Astrocyte (in vitro differentiated cells and primary cell): ENCODE measurements at places on chromosomes 6 and 20. TPM values are rescaled to one million over a fixed set of nuclear protein-coding genes. Genes with fewer than 3 reads are reported as not detected.

KHDC1L gene
- not detected in 2 replicates for total RNA-seq

DNA sequence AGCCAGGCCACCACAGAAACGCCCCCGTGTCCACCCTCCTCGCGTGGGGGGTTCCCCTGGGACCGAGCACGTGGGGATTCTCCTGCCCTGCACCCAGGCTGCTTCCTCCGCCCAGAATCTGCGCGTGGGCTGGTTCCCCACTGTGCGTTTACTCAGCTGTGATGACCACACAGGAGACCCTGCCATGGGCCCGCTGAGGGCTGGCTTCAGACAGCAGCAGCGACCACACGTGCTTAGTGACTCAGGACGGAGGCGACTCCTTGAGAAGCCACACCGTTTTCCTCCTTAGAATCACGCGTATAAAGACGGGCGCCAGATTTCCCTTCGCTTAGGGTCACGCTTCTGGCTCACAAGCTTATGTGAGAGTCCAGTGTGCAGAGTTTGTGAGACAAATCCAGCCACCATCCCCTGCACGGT is 63.9 kb upstream of the PDE10A start:
- no peaks in the 10 kb centered on the region for H3K27me3 ChIP-seq
- peak overlapping the region; percentile 7 for H3K27ac ChIP-seq
- no peak overlapping the region for H3K4me3 ChIP-seq
- no peaks in the 10 kb centered on the region for H3K36me3 ChIP-seq
- H3K4me1 ChIP-seq, result peaks cover 9% of the 10 kb centered on the region
- DNase-seq, result peak; percentile 4

- DNase-seq, result no peak
- no peaks in the 10 kb centered on the region for H3K4me1 ChIP-seq
- H3K36me3 ChIP-seq, result no peaks in the 10 kb centered on the region
Measured at GRCh38 chr6:21325201-21325856, 268.2 kb upstream of the SOX4 start.

GMPR gene
- total RNA-seq, result 1.6 and 2.0 TPM in 2 replicates

DNA sequence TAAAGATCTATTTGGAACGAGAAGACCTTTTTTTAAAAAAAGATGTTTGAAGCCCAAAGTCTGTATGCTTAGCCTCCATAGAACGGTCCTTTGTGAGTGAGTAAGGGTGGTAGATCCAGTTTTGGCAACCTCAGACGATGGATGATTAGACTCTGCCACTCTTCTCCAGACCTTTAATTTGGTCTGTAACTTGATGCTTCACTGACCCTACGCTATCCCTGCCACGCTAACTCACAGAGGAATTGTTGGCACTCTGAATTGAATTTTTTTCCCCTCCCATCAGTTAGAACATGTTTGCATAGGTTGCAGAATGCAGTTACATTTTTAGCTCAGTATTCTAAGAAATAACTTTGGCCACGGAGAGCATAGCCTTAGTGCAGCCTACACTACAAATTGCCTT is 15.8 kb upstream of the DEK start:
- peaks cover 3% of the 10 kb centered on the region for H3K4me1 ChIP-seq
- no peak overlapping the region for H3K4me3 ChIP-seq
- DNase-seq, result peak; percentile 36
- H3K27ac ChIP-seq, result no peak overlapping the region
- peaks cover 34% of the 10 kb centered on the region for H3K27me3 ChIP-seq

GRCh38 chr20:24663496-24663895 is 194.1 kb downstream of the SYNDIG1 start:
- no peaks in the 10 kb centered on the region for H3K27me3 ChIP-seq
- H3K4me1 ChIP-seq, result peaks cover 6% of the 10 kb centered on the region
- no peaks in the 10 kb centered on the region for H3K36me3 ChIP-seq
- DNase-seq, result no peak

- H3K27me3 ChIP-seq, result peaks cover 22% of the 10 kb centered on the region
- H3K36me3 ChIP-seq, result no peaks in the 10 kb centered on the region
- no peak for DNase-seq
- peak within 1 kb of the TSS; percentile 63 for H3K4me3 ChIP-seq
Measured at GRCh38 chr20:43507150-43508080, at the start of gene L3MBTL1. TSS of gene L3MBTL1 (plus strand) at chr20:43507697. CDS start at chr20:43513504, 5,807 bp downstream.

- no peak overlapping the region for H3K4me3 ChIP-seq
- no peaks in the 10 kb centered on the region for H3K4me1 ChIP-seq
- no peaks in the 10 kb centered on the region for H3K27me3 ChIP-seq
- no peak overlapping the region for H3K27ac ChIP-seq
- DNase-seq, result peak; percentile 66
- no peaks in the 10 kb centered on the region for H3K36me3 ChIP-seq
Measured at GRCh38 chr6:143149771-143150170, 89.1 kb downstream of the AIG1 start.

DNA sequence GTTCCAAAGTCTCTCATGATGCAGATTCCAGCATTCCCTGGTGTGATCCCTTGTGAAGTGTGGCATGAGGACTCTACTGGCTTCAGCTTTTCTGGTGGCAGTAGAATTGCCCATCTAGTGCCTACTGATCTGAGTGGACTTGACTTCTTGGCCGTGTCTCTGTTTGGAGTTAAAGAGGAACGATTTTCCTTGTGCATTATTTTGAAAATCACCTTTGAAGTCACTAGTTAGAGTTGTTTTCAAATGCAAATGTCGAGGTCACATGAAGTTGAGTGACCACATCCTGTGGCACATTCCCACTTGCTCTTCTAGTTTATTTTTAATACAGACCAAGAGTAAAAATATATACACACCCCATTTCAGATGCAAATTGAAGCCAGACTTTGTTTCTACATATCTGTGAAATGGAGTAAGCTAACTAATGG is 270.7 kb upstream of the TAB2 start:
- DNase-seq, result peak; percentile 40
- H3K27me3 ChIP-seq, result no peaks in the 10 kb centered on the region
- no peaks in the 10 kb centered on the region for H3K36me3 ChIP-seq
- no peak overlapping the region for H3K4me3 ChIP-seq
- H3K27ac ChIP-seq, result no peak overlapping the region

DNA sequence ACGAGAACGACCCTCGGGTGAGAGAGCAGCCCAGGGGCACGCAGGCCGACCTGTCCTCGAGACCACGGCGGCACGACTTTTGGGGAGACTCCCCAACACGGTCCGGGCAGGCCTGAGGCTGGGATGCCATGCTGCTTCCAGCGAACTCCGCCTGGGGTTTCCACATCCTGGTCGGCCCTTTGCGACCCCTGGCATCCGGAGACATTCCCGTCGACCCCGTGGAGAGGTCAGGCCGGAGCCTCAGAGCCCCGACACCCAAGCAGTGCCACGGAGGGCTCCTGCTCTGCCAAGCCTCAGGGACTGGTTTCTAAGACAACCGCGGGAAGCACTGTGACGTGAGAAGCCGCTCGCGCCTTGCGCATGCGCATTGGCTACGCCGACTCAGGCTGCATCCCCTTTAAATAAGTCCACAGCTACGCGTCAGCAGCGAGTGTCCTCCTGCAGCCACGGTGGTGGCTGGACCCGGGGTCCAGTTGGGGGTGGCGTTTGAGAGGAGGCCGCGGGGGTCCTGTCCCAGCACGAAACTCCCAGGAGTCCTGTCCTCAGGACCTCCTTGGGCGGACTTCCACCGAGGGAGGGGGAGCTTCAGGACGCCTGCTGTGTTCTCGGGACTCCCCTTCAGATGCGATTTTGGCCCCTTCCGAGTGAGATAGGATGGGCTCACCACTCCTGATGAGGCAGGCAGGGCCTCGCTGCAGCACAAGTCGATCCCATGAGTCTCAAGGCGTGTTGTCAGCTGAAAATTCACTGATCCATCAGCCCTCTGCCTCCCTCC is 1089.3 kb upstream of the DEFB115 start:
- H3K4me3 ChIP-seq, result no peak overlapping the region
- no peak overlapping the region for H3K27ac ChIP-seq
- no peak for DNase-seq
- H3K27me3 ChIP-seq, result no peaks in the 10 kb centered on the region

DNA sequence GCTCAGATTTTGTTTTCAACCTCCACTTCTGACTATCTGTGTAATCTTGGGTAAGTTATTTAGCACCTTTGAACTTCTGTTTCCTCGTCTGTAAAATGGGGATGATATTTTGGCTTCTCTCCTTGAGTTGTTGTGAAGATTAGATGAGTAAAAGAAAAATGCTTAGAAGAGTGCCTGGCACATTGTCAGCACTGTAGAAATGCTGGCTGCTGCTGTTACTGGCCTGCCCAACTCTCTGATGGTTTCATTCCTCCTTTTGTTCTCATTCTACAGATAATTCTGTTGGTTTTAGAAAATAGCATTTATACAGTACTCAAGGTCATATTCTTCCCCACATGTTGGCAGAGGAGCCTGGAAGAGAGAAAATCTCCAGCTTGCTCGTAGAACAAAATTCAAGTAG is 547.2 kb upstream of the JAG1 start:
- no peak overlapping the region for H3K4me3 ChIP-seq
- no peak for DNase-seq
- H3K27me3 ChIP-seq, result no peaks in the 10 kb centered on the region
- no peaks in the 10 kb centered on the region for H3K36me3 ChIP-seq
- peaks cover 16% of the 10 kb centered on the region for H3K4me1 ChIP-seq

MAFB gene
- 2.9 TPM in 2 replicates for total RNA-seq

FLRT3 gene
- 6.9 and 14.6 TPM in 2 replicates for total RNA-seq

DNA sequence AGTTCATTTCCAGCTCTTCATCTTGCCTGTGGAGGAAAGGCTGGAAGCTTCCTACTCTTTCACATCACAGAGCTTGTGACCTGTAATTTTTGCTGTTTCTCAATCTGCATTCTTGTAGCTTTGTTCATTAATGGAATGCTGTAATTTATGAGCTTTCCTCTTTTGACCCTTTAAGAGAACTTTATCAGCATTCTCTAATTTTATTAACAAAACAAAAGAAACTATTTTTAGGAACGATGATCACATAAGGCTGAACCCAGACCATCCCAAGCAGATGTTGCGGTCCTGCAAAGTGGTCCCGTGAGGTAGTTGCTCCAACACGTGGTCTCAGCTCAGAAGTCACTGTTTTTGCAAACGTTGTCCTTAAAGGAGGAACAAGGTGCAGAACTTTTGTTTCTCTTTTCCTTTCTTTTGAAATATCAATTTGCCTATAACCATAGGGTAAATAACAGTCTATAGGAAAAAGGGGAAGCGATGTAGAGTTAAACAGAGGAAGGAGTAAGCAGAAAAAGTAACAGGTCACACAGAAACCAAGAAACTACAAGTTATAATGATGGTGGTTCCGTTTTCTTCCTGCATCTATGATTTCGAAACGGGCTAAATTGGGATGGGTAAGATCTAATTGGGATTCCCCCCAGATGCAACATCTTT is 121.3 kb upstream of the PHACTR1 start:
- H3K27me3 ChIP-seq, result no peaks in the 10 kb centered on the region
- no peaks in the 10 kb centered on the region for H3K4me1 ChIP-seq
- no peak overlapping the region for H3K27ac ChIP-seq
- H3K36me3 ChIP-seq, result no peaks in the 10 kb centered on the region
